Left lung (tissue), 14 donors: ENCODE measurements at places on chromosomes 2 and 18.

DNA sequence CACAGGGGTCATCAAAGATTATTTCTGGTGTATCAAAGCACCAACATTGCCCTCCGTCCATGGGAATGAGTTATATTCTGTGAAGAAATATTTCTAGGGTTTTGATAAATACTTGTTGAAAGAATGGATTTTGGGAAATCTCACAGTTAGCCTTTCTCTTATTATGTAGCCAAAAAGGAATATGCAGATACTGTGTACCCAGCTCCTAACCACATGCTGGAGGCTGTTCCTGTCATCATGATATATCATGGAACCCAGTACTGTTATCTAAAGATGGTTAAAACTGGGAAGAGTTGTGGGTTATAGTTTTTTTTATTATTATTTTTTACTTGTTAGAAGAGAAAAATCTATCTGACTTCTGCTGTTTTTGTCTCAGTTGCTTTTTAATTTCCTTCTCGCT is 82.8 kb downstream of the POLE4 start:
- DNase-seq, result no peak

- DNase-seq, result no peak
These were observed 342.1 kb downstream of the SLC4A3 start for GRCh38 chr2:219969508-219969907.

DNA sequence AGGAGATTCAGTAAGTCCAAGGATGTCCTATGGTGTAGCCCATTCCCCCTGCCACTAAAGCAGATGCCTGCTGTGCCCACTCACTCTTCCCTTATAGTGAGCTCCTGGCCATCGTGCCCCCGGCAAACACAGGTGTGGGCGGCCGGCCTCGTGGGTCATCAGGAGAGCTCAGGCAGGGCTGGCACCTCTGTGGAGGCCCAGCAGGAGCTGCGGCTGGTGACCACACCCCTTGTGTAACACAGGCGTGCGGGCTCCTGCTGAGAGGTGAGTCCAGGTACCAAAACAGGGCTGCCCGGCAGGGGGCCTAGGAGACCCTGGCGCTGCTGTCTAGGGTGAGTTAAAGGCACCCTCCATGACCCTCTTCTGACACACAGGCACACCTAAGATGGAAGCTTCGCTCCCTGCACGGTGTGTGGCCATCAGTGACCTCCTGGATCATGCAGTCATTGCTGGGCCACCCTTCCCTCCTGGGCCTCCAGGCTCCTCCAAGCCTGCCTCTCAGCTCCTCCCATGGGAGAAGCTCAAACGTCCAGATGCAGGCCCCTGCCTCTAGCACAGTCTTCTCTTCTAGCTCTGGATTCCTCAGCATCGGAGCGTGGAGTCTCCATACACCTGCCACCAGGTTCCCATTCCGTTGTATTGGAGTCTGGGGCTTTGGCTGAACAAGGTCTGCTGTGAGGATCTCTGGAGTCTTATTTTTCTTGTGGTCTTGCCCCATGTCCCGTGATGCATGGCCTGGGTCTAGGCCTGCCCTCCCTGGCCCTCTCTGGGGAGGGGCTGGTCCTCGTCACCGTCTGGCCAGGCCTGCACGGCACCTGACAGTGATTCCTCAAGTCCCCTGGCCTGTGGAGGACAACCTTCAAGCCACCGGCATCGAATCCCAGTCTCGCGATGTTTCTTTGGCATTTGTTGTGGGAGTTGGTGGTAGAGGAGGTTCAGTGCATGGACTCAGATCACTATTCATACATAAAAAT is 246.9 kb downstream of the ACKR3 start:
- no peak for DNase-seq

DNA sequence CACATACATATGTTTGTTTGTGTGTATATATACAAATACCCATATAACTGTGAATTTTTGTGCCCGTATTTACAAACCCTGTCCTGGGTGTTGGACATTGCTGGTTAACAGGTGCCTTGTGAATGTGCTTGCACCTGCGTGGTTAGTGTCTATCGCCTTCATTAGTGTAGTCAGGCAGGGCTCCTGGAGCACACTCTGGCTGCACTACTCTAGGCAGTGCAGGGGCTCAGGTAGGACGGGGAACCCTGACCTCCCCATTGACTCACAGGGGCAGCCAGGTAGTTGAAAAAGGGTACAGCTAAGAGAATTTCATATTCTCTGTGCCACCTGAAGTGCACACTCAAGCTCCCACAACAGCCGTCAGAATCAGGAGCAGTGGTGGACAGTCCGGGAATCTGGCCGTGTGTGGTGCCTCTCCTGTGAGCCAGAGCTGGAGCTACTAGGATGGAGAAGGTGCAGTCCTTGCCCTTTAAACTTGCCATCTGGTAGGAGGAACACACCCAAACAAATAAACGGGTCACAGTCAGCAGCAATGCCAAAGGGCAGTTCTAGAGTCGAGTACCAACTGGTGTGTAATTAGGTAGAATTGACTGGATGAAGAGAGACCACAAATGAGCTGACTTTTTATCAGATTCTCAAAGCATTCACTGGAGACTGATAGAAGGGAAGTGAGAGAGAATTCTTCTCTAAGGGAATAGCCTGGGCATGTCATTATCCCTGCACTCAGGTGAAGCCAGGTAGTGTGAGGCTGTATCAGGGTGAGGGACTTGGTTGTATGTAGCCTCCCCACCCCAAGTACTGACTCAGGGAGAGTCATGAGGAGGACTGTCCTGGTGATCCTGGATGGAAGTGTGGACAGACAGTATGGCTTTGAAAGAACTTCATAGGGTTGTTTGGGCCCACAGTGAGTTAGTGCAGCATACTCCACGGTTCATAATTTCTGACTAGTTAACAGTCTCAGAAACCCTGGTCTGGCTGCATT is 44.1 kb downstream of the FARP2 start:
- DNase-seq, result no peak

DNA sequence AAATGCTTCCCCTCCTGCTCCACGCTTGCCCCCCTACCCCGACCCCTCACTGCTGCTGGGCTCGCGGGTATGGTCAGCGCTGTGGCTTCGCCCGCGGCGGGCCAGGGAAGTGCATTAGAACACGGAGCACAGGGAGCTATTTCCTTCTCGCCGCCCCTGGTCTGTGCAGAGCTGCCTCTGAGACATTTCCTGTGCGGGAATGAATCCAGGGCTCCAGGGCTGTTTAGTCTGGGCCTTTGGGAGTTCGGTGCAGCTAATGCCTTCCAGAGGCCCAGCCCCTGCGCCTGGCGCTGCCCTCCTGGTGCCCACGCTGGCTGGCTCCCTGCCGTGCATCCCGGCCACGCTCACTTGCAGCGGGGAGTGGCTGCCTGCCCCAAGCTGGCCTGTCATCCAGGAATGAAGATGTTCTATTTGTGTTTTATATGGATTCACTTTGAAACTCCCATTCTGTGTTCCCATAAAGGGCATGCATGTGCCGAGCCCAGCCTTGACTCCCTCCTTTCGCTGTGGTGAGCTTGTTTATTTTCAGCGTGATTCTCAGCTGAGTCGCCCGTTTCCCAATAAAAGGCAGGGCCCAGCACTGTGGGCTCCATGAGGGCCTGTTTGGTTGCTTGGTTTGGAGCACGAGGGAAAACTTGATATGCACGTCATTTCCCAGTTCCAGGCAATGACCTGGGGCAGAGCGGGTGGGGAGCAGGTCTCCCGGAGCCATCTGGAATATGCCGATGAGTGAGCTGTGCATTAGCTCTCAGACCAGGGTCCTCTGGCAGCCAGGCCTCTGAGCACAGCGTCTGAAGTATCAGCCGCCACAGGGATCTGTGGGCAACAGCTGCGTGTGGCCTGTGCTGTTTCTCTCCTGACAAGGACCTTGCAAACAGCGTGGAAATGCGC is 42.7 kb downstream of the SH3RF3 start:
- DNase-seq, result peak; percentile 49
